ENCODE measurements at places on chromosomes 2 and 18.

DNA sequence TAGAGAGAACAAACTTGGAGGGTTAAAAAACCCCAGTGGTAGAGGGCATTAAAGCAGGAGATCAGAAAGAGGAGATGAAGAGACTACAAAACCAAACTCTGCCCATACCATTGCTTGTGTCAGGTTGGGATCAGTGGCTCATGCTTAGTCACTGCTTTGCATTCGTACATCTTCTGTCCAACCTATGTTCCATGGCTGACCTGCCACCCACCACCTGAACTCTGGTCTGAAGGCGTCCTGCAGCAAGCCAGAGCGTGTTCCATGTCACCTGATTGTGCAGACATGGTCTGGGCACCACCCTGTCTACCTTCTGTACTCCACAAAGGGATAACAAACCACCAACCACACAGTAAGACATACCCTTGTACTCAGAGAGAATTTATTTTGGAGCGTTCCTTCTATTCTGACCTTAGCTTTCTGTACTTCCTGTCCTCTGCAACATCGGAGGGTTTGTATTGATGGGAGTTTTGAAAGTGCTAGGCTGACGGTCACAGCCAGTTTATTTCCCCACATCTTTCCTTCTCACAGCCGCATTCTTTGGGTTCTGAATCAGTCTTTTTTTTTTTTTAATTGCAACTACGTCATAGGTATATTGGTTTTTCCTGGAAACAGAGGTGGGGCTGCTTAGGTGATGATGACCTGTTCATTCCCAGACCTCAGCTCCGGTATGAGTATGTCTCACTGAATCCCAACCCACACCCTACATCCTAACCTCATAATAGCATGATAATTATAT is 88.3 kb downstream of the SOWAHC start:
- H3K36me3 ChIP-seq: no peaks in the 10 kb centered on the region
- H3K27ac ChIP-seq: peak overlapping the region; percentile 84
- H3K4me3 ChIP-seq: no peak overlapping the region
- no peak for DNase-seq

DNA sequence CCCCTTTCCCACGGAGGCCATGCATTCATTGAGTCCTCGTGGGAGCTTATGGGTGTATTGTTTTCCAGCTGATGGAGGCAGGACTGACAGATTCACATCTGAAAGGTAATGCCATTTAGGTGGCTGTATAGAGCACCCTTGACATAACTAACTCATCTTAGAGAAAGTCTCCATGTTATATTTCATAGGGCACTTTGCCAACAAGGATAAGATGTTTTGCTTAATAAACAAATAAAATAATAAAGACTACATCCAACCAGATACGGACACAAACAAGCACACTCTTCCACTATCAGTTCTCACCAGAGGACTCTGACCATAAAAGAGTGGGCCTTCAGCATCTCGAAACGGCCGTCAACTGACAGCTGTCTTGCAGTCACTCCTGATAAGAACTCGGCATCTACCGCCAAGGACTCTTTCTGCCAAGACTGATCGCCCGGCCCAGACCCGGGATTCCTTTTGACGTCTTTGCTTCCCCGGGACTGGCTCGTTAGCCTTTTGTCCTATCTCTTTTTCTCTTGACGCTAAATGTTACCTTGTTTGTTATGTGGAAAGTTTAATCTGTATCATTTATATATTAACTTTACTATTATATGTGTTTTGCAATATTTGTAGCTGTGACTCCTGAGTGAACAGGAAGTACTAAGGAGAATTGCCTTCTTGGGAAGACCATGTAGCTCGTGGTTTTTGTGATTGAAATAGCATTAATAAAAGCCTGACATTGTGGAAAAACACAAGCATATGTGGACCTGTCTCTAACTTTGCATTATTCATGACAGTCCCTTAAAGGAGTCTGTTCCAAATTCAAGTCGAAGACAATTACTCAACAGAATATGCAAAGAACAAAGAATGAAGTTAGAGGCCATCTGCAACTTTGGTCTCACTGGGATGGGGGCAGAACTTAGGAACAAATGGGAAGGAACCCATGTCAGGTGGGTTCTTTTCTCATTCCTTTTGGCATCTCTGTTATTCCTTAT is 195.1 kb downstream of the LPIN1 start:
- peaks cover 6% of the 10 kb centered on the region for H3K4me1 ChIP-seq
- no peaks in the 10 kb centered on the region for H3K36me3 ChIP-seq
- no peak overlapping the region for H3K27ac ChIP-seq
- no peak overlapping the region for H3K4me3 ChIP-seq
- no peaks in the 10 kb centered on the region for H3K27me3 ChIP-seq
- DNase-seq: no peak

- peaks cover 32% of the 10 kb centered on the region for H3K27me3 ChIP-seq
- H3K4me1 ChIP-seq: peaks cover 42% of the 10 kb centered on the region
- peaks cover 5% of the 10 kb centered on the region for H3K36me3 ChIP-seq
- H3K27ac ChIP-seq: no peak overlapping the region
- no peak overlapping the region for H3K4me3 ChIP-seq
- no peak for DNase-seq
Measured at GRCh38 chr2:66573821-66574233, 138.9 kb downstream of the MEIS1 start.

DNA sequence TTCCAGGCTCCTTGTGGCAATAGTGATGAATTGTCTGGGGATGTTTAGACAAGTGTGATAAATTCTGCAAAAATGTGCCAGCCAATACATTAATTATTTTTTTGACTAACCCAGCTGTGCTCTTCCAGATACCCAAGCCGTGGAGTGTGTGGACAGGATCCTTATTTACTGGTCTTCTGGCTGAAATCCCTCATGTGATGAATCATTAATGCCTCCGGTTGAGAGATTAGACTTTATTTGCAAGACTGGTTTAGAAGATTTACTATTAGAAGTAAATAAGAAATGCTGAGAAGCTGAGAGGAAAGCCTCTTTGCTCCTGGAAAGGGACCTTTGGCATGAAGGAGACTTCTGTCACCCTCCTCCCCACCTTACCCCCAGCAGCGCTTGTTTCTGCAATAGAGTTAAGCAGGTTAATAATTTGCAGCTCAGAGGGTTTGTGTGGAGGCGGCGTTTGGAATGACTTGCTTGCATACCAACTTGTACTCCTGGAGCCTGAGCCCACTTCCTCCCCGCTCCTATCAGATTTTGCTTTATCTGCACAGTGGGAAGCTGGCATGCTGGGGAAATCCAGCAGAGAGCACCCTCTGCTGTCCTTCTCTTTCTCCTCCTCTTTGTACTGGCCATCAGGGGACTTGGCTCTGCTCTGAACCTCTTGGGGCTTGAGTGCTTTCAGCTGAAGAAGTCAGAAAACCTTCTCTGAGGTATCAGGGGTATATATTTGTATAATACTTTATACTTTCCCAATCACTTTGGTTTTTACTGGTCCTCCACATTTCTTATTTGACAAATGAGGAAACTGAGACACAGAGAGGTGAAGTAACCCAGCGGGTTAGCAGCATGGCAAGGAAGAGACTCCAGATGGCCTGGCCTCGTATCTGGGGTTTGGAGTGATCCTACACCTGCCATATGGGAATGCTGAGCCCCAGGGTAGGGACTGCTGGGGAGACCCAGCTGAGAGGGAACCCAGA is 16.3 kb downstream of the SLC3A1 start:
- peaks cover 14% of the 10 kb centered on the region for H3K4me1 ChIP-seq
- no peaks in the 10 kb centered on the region for H3K27me3 ChIP-seq
- no peak overlapping the region for H3K27ac ChIP-seq
- H3K36me3 ChIP-seq: no peaks in the 10 kb centered on the region
- H3K4me3 ChIP-seq: no peak overlapping the region

- H3K4me1 ChIP-seq: peaks cover 16% of the 10 kb centered on the region
- H3K36me3 ChIP-seq: no peaks in the 10 kb centered on the region
- no peak overlapping the region for H3K27ac ChIP-seq
- H3K27me3 ChIP-seq: no peaks in the 10 kb centered on the region
Measured at GRCh38 chr2:72041638-72042111, 106.0 kb downstream of the CYP26B1 start.

- no peaks in the 10 kb centered on the region for H3K4me1 ChIP-seq
- H3K27me3 ChIP-seq: no peaks in the 10 kb centered on the region
- DNase-seq: no peak
- H3K36me3 ChIP-seq: no peaks in the 10 kb centered on the region
- no peak overlapping the region for H3K4me3 ChIP-seq
- no peak overlapping the region for H3K27ac ChIP-seq
Measured at GRCh38 chr18:8928847-8929780, 173.4 kb upstream of the NDUFV2 start.

DNA sequence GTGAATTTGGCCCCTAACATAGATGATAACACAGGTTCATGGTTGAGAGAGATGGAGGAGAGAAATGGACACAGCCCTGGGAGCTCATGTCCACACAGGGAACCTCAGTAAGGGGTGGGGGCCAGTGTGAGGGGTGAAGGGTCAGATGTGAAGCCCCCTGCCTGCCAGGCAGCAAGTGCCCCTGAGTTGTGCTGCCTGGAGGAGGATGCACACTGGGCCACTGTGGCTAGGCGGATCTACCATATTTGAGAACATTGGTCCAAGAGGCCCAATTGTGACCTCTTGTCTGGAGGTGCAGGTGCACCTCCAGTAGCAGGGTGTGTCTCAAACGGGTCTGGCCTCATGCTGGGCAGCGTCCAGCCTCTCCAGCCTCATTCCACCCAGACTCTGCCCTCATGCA is 99.6 kb upstream of the SNTG2 start:
- H3K27ac ChIP-seq: no peak overlapping the region
- H3K4me1 ChIP-seq: no peaks in the 10 kb centered on the region
- no peaks in the 10 kb centered on the region for H3K27me3 ChIP-seq
- H3K4me3 ChIP-seq: no peak overlapping the region

DNA sequence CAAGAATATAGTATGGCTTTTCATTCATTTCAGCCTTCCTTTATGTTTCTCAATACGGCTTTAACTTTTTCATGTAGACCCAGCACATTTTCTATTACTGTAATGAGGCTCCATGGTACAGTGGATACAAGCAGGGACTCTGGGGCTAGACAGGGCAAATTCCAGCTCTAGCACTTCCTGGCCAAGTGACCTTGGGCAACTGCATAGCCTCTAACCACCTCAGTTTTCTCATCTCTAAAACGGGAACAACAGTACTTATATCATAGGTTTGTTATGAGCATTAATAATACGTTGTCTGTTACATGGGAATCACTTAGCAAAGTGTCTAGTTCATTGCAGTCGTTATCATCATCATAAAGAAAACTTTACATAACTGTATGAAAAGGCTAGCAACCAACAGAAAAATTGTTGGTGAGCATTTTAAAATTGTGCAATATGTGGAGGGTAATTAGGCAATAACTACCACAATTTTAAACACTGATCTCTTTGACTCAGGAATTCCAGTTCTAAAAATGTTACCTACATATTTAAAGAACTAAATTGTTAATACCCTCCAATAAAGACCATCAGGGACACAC is 13.7 kb upstream of the RMDN2 start:
- H3K27me3 ChIP-seq: no peaks in the 10 kb centered on the region
- peaks cover 3% of the 10 kb centered on the region for H3K4me1 ChIP-seq
- H3K36me3 ChIP-seq: no peaks in the 10 kb centered on the region
- DNase-seq: no peak

DNA sequence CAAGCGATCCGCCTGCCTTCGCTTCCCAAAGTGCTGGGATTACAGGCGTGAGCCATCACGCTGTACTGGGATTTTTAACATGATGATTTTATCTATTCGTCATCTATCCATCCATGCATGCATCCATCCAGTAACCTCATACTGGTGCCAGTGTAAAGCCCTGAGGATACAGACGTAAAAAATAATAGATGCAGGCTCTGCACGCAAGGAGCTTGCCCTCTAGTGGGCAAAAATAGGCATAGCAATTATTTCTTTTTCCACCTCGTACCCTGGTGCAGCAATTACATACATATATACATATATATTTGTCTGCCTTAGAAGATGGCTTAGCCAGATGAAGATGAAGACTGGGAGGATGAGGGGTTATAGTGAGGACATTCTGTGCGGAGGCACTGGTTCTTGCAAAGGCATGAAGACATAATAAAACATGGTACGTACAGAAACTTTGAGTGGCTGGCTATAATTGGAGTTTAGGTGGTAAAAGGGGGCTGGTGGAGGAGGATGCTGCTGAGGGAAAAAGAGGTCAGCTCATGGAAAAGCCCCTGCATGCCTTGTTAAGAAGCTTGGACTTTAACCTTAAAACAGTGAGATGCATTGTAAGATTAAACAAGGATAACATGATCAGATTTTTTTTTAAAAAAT is 19.6 kb upstream of the RPIA start:
- no peak overlapping the region for H3K27ac ChIP-seq
- no peaks in the 10 kb centered on the region for H3K36me3 ChIP-seq
- DNase-seq: no peak

DNA sequence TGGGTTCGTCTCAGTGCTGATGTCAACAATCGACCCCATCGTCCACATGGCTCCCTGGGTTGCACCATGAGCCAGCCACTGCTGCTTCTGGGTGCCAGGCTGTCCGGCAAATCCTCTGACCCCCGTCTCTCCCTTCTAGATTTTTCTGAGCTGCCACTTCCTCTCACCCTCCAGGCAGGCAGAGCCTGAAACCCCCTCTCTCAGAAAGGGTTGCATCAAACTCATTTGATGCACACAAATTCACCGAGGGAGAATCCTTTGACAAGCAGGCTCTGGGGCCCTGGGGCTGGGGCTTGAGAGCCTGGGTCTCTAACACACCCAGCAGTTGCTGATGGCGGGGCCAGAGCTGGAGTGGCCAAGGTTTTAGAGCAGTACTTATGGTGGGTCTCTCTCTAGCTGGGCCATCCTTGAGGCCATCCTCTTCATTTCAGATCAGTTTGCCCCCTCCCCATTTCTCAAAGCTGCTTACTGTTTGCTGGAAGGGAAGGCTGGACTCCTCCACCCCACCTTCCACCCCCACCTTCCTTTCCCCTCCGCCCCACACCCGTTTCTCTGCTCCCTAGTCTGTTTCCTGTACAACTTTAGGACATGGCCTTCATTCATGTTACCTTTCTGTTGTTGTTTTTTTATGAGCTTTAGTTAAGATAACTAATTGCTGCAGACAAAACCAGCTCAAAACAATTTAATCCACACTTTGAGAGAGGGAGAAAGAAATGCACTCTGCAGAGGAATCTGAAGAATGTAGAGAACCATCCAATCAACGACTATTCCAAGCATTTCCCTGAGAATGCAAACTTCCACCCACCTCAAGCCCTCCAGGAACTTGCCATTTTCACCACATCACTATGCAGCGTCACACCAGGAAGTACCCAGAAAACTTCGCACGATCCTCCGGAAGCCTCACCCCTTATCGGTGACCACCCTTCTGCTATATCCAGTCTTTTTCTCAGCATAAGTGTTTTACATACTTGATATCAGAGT is 69.5 kb downstream of the ARL4C start:
- H3K27ac ChIP-seq: no peak overlapping the region
- no peak for DNase-seq
- H3K4me1 ChIP-seq: peaks cover 19% of the 10 kb centered on the region
- H3K36me3 ChIP-seq: no peaks in the 10 kb centered on the region

- H3K4me3 ChIP-seq: peak overlapping the region; percentile 62
- H3K27ac ChIP-seq: peak overlapping the region; percentile 89
- H3K4me1 ChIP-seq: peaks cover 28% of the 10 kb centered on the region
- peak; percentile 70 for DNase-seq
Measured at GRCh38 chr18:36828157-36828629, 609 bp downstream of the TPGS2 start.

- H3K27ac ChIP-seq: no peak overlapping the region
- peaks cover 15% of the 10 kb centered on the region for H3K27me3 ChIP-seq
- DNase-seq: no peak
- H3K36me3 ChIP-seq: no peaks in the 10 kb centered on the region
- H3K4me1 ChIP-seq: no peaks in the 10 kb centered on the region
Measured at GRCh38 chr2:97011977-97012569, 25.7 kb upstream of the FAM178B start.

GRCh38 chr2:121502246-121502645 is 28.4 kb upstream of the RNU4ATAC start:
- H3K27me3 ChIP-seq: no peaks in the 10 kb centered on the region
- DNase-seq: no peak
- H3K4me3 ChIP-seq: no peak overlapping the region

All from suprapubic skin (tissue), 4 donors.